ENCODE measurements at places on chromosomes 7 and 10.
A peak's percentile ranks its signal among the peaks of the same experiment; 100 is the strongest.

DNA sequence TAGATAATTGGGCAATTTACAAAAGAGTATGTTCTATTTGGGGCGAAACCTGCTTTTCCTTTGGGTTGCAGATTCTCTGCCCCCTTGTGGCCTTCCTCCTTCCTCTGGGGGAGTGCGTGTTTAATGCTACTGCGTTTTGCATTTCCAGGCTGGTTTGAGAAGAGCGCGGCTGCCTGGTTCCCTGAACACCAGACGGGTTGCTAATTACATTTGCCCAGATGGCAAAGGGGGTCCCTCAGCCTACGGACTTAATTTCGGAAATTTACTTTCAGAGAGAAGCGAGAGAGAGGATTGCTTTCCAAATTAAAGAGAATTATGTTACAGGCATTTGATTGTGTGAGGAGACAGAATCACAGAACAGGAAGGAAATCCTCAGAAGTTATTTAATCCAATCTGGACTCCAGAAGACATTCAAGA lies 91.9 kb upstream of the JAZF1 start:
- H3K4me3 ChIP-seq, result no peak overlapping the region
- no peaks in the 10 kb centered on the region for H3K36me3 ChIP-seq
- peaks cover 3% of the 10 kb centered on the region for H3K4me1 ChIP-seq
- H3K27ac ChIP-seq, result no peak overlapping the region
- DNase-seq, result peak; percentile 33

GRCh38 chr10:89670926-89671325 lies 25.9 kb upstream of the PANK1 start:
- H3K4me3 ChIP-seq, result no peak overlapping the region
- DNase-seq, result no peak
- no peaks in the 10 kb centered on the region for H3K36me3 ChIP-seq
- no peaks in the 10 kb centered on the region for H3K4me1 ChIP-seq
- H3K27ac ChIP-seq, result no peak overlapping the region

DNA sequence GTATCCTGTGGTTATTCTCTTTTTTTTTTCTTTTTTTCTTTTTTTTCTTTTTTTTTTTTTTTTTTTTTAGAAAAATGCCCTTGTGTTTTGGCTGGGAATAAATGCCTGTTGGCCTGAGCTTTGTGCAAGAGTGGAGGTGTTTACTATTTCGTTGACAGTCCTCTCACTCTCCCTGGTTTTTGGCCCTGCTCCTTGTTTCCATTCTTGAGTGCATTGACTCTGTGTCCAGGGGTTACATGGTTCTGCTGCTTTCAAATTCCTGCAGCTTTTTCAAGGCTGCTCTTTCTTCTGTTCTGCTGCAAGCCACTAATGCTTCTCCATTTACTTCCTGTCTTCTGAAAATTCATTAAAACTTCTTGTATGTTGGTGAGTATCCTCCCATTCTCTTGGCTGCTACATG lies 59.7 kb upstream of the TBX20 start:
- H3K4me1 ChIP-seq, result no peaks in the 10 kb centered on the region
- H3K27me3 ChIP-seq, result no peaks in the 10 kb centered on the region
- no peak overlapping the region for H3K4me3 ChIP-seq
- H3K27ac ChIP-seq, result no peak overlapping the region
- H3K36me3 ChIP-seq, result no peaks in the 10 kb centered on the region

GRCh38 chr10:66747451-66747850 lies 178.4 kb upstream of the LRRTM3 start:
- H3K27me3 ChIP-seq, result no peaks in the 10 kb centered on the region
- no peak for DNase-seq
- H3K27ac ChIP-seq, result no peak overlapping the region
- H3K36me3 ChIP-seq, result no peaks in the 10 kb centered on the region
- H3K4me1 ChIP-seq, result no peaks in the 10 kb centered on the region
- no peak overlapping the region for H3K4me3 ChIP-seq

GRCh38 chr7:37320140-37320847 lies 128.4 kb downstream of the ELMO1 start:
- H3K36me3 ChIP-seq, result peaks cover 22% of the 10 kb centered on the region
- H3K4me1 ChIP-seq, result peaks cover 15% of the 10 kb centered on the region
- no peaks in the 10 kb centered on the region for H3K27me3 ChIP-seq
- no peak overlapping the region for H3K27ac ChIP-seq

- DNase-seq, result no peak
- H3K27me3 ChIP-seq, result no peaks in the 10 kb centered on the region
- no peaks in the 10 kb centered on the region for H3K4me1 ChIP-seq
- no peak overlapping the region for H3K27ac ChIP-seq
- H3K4me3 ChIP-seq, result no peak overlapping the region
Observed at GRCh38 chr7:46146454-46147255, 225.6 kb upstream of the IGFBP3 start.

DNA sequence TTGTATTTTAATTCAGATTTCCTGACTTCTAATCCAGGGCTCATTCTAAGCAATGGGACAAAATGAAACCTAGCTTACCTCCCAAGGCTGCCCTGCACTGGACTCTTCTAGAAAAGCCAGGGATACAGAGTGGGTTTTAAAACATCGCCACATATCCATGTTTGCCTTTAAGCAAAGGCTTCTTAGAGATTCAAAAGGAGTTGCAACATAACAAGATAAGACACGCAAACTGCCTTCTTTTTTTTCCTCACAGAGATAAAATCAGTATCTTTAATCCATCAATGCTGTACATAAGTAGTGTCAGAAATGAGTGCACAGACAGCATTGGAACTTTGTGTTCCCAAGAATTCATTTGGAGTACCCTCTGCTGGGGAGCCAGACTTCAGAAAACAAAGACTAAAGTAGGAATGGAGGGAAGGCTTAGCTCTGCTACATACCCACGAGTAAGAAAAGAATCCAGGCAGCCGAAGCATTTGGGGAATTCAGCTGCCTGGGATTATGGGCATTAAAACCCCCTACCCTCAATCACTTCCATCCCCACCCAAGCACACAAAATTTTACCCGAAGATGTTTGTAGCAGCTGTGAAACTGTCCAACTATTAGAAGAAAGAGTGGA lies 427.8 kb downstream of the ARL4A start:
- no peaks in the 10 kb centered on the region for H3K27me3 ChIP-seq
- no peaks in the 10 kb centered on the region for H3K36me3 ChIP-seq
- H3K4me1 ChIP-seq, result no peaks in the 10 kb centered on the region
- H3K27ac ChIP-seq, result no peak overlapping the region
- DNase-seq, result no peak
- no peak overlapping the region for H3K4me3 ChIP-seq

GRCh38 chr10:89308266-89308665 lies 6.4 kb downstream of the IFIT2 start:
- peaks cover 56% of the 10 kb centered on the region for H3K36me3 ChIP-seq
- DNase-seq, result no peak
- no peak overlapping the region for H3K4me3 ChIP-seq
- H3K4me1 ChIP-seq, result peaks cover 13% of the 10 kb centered on the region
- no peak overlapping the region for H3K27ac ChIP-seq
- H3K27me3 ChIP-seq, result peaks cover 3% of the 10 kb centered on the region

- DNase-seq, result no peak
- H3K36me3 ChIP-seq, result no peaks in the 10 kb centered on the region
- H3K4me1 ChIP-seq, result no peaks in the 10 kb centered on the region
- no peaks in the 10 kb centered on the region for H3K27me3 ChIP-seq
- no peak overlapping the region for H3K4me3 ChIP-seq
Observed at GRCh38 chr7:84924353-84924752, 262.5 kb downstream of the SEMA3D start.

- no peaks in the 10 kb centered on the region for H3K27me3 ChIP-seq
- H3K27ac ChIP-seq, result no peak overlapping the region
- H3K36me3 ChIP-seq, result peaks cover 26% of the 10 kb centered on the region
- H3K4me1 ChIP-seq, result peaks cover 24% of the 10 kb centered on the region
- peak; percentile 63 for DNase-seq
- H3K4me3 ChIP-seq, result no peak overlapping the region
Observed at GRCh38 chr10:21724687-21725367, 190.8 kb downstream of the MLLT10 start.

DNA sequence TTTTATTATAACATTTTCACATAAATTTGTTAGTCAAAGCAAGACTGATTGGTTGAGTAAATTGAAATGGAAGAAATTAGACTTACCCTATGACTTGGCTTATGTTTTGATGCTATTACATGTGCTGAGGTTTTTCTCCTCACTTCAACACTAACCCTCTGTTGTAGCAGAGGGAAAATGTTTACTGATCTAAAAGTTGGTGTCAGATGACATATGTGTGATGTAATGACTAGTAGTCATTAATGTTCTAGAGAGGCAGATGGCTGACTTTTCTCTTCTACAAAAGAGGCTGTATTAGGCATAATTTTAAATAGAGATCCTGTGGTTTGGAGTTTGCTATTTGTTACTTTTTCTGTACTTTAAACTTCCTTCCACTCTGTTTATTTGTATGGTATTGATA lies 266.0 kb downstream of the BBS9 start:
- DNase-seq, result no peak
- H3K4me1 ChIP-seq, result peaks cover 19% of the 10 kb centered on the region
- H3K27ac ChIP-seq, result no peak overlapping the region
- no peak overlapping the region for H3K4me3 ChIP-seq
- peaks cover 6% of the 10 kb centered on the region for H3K36me3 ChIP-seq

DNA sequence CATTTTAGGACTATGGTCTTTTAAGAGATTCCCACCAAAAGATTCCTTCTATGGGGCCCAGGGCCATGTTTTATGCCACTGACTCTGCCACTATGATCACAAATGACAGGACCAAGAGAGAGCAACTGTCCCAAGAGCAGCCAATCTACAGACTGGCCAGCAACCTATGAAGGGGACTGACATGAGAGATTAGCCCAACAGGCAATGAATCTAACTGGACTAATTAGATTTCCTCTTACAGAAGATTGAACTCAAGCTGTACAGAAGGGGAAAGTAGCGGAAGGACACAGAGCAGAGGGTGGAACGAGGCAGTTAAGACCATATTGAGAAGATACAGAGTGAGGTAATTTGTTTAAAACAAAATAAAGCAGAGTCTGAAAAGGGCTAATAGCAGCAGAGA lies 25.8 kb downstream of the ZNF800 start:
- no peaks in the 10 kb centered on the region for H3K27me3 ChIP-seq
- H3K4me1 ChIP-seq, result peaks cover 8% of the 10 kb centered on the region
- peaks cover 41% of the 10 kb centered on the region for H3K36me3 ChIP-seq
- no peak for DNase-seq
- H3K4me3 ChIP-seq, result no peak overlapping the region
- H3K27ac ChIP-seq, result no peak overlapping the region

DNA sequence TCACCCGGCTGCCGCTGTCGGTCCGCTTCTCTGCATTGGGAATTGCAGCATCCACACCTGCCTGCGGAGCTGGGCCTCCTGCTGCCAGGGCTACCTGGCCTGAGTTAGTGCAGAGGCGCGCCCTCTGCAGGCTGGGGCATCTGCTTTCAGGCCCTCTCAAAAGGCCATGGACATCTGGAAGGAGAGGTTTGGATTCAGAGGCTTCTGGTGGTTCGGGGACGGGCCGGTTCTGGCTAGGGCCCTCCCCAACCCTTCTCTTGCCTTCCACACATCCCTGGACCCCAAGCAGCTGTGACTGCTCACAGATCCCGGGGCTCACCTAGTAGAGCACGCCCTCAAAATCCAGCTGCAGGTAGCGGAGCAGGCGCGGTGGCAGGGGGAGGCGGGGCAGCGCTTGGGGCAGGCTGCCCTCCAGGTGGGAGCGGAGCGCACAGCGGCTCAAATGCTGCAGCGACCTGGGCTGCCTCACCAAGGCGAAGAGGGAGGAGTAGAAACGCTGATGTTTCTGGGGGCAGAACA lies 8.4 kb upstream of the GBX1 start:
- H3K27ac ChIP-seq, result no peak overlapping the region
- peaks cover 8% of the 10 kb centered on the region for H3K4me1 ChIP-seq
- no peak for DNase-seq
- H3K4me3 ChIP-seq, result no peak overlapping the region

DNA sequence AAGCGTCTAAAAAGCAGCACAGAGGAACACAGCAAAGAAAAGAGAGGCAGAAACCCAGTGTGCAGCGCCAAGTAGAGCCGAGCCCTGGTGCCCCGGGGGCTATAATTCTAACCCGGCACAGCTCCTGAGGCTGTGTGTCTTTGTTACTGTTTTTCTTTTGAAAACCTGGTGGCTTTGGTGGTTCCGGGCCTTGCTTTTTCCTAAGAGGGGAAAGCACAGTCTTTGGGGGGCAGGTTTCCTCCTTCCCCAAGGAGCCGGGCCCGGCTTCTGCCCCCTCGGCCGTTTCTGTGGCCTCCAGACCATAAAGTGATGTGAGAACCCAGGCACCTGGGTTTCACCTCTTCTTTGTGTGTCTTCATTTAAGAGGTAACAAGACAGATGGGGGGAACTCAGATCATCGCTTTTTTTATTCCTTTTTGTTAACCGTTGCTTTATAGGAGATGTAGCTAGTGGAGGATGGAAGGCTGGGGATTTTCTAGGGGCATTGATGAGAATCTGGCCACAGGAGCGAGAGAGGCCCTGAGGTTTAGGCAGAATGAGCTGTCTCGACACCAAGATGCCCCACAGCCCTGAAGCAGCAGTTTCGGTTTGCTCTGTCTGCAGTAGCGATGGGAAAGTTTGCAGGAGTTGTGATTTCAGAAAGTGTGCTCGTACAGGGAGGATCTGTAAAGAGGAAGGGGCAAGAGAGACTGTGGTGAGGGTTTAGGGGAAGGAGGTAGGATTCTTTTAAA lies 367.8 kb upstream of the GALNT17 start:
- DNase-seq, result no peak
- H3K36me3 ChIP-seq, result peaks cover 5% of the 10 kb centered on the region
- H3K27me3 ChIP-seq, result no peaks in the 10 kb centered on the region

DNA sequence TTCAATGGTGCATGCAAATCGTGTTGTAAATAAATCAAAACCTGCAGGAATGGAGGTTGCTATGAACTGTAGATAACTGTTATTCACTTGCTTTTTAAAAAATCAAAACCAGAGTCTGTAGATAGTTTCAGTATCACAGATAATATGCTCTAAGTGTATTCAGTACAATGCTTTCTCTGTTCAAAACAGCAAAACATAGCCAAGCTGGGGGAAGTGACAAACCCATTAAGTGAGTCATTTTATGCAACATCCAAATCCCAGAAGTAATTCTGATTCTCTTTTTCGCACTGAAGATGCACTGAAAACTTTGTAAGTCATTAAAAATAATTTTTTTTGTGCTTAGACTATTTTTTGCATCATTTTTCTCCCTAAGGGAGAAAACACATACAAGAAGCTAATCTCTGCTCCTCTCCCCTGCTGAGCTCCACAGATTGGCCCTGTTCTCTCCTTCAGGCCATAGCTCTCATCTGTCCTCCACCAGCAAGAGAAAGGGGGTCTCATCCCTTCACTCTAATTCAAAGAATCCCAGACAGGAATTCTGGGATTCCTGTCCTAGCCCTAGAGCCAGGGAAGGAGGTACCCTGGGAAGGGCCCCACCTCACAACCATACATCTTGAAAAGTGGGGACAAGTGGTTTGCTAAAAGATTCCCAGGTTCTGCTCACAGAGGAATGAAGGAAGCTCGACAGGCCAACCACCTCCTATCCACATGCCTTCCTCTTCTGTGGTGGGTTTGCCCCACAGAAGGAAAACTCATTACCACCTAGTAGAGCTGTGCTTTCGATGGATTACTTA lies 4.9 kb downstream of the PRTFDC1 start:
- H3K27ac ChIP-seq, result no peak overlapping the region
- peak; percentile 4 for DNase-seq
- H3K4me3 ChIP-seq, result no peak overlapping the region
- H3K36me3 ChIP-seq, result no peaks in the 10 kb centered on the region

- H3K27me3 ChIP-seq, result no peaks in the 10 kb centered on the region
- no peaks in the 10 kb centered on the region for H3K4me1 ChIP-seq
- H3K36me3 ChIP-seq, result no peaks in the 10 kb centered on the region
- no peak for DNase-seq
- no peak overlapping the region for H3K27ac ChIP-seq
Observed at GRCh38 chr7:47455872-47456185, 126.1 kb downstream of the TNS3 start.

Measured in activated CD8-positive, alpha-beta T cell treated with anti-CD3 and anti-CD28 coated beads, Interleukin-2, amount 10 ng/mL, durations not matched to agents 7 days and 5 days (primary cell).